ENCODE measurements at places on chromosomes 11 and 22.

DNA sequence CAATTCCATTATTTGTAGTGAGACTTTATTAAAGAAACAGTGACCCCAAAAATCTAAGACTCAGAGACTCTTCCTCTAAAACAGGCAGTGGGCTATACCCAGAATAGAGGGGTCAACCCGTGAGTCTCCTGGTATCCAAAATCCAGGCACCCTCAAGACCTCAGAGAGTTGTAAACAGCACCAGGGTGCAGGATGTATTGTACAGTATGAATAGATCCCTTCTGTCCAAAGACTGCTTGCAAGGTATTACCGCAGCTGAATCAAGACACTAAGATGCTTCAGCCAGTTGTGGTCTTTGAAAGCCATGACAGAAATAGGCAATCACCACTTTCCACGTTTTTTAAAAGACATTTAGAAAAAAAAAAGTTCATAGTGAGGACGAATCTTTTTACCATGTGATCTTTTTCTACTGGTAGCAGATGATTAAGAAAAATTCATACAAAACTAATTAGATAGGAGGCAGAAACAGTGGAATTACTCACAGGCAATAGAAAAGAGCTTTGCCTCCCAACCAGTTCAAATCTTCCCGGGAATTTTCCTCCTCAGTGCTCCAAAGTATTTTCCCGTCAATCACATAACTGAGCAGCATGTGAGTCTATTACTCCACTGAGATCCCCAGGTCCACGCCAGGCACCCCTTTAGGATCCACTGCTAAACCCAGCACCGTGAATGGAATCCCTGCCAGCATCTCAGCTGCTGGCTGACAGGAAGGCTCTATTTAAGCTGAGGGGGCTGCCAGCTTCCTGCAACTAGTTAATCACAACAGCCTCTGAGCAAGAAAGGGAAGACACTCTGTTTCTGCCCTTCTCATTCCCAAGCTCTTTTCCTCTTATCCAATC is 113.1 kb downstream of the ETS1 start:
- DNase-seq: peak; percentile 59

DNA sequence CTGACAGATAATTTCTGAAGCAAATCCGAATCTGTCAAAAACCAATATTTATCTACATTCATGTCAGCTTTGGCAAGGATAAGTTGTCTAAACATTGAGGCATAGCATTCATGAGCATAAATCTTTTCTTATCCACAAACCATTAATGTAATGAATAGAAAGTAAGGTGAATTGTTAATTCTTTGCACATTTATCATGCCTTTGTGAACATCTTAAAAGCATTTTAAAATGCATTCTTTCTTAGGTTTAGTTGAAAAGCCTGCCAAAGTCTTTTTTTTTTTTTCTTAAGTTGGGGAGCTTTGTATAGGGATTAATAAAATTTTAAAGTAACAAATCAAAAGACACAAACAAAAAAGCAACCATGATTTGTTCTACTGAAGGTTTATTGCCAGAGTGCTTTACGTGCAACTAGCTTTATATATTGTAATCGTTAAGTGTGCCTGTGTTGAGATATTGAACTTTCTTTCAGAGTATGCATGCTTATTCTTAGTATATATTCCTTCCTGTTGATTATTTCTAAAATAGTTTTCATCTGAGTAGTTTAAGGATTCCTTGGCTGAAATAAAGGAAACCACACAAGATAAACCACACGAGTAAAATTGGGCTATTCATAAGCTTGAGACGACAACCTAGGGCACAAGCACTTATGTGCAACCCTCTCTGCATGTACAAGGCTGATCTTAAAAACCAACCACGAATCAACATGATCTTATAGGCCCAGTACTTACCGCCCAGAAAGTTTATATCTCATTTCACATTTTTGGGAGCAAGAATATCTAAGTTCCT is 1110.9 kb upstream of the CNTN5 start:
- no peak for DNase-seq

- no peak for DNase-seq
These were observed 3.5 kb downstream of the MYO7A start for GRCh38 chr11:77131560-77131959.

DNA sequence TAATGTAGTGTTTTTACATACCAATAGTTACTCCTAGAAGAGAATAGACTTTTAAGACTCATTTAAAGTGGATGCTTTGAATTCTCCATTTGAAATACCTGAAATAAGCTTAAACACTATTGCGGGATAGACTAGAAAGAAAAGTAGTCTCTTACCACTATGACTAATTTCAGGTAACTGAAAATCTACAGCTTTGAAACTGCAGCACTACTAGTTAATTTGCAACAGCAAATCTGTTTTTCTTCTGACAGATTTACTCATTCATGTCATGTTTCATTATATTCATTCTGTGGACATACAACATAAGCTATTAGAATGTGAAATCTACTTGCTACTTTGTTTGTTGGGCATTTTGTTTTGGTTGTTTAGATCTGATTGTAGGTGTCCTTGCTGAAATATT is 153.6 kb downstream of the MAML2 start:
- no peak for DNase-seq

GRCh38 chr11:94558468-94558867 is 8.7 kb upstream of the PIWIL4 start:
- no peak for DNase-seq

DNA sequence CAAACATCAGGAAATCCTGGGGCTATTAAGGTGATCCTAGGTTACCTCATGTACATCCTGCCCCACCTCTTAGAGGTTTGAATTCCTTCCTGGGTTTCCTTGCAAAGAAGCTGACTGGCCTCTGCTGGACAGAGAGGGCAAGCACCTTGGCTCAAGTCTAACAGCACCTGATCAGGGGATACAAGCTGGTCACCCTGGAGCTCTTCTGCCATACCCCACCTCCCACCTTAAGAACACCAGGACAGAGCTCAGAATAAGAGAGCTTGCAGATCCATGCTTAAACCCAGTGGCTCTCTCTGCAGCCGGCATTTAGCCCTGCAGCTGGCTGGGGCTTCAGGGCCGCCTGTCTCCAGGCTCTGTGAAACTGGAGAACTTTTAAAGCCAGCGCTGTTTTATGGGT is 386.6 kb upstream of the NARS2 start:
- no peak for DNase-seq

GRCh38 chr11:111663820-111664219 is 61.6 kb downstream of the SIK2 start:
- no peak for DNase-seq

- no peak for DNase-seq
These were observed 14.2 kb upstream of the SOX10 start for GRCh38 chr22:37998543-37998942.

DNA sequence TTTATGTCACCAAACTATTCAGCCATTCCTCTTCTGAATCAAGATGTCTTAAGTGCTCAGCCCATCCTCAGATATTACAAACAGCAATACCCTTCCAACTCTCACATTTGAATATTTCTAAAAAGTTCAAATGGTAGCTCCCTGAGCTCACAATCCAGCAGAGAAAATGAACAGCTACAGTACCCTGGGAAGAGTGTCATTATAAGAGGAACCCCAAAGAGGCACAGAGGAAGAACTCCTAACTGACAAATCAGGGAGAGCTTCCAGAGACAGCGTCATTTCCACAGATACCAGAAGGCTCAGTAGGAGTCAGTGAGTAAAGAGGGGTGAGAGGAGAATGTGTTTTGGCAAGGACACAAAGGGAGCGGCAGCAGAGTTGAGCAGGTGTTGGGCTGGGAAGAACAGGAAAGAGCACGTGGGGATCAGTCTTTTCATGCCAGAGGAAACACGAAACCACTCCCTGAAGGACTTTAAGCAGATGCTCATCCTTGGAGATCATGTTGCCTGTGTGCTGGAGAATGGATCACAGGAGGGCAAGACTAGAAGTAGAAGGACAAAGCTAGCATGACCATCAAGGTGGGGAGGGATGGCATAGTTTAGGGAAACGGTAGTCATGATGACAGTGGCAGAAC is 4.3 kb downstream of the CLTCL1 start:
- DNase-seq: no peak

GRCh38 chr11:119188887-119189286 is 3.6 kb downstream of the NHERF4 start:
- no peak for DNase-seq

DNA sequence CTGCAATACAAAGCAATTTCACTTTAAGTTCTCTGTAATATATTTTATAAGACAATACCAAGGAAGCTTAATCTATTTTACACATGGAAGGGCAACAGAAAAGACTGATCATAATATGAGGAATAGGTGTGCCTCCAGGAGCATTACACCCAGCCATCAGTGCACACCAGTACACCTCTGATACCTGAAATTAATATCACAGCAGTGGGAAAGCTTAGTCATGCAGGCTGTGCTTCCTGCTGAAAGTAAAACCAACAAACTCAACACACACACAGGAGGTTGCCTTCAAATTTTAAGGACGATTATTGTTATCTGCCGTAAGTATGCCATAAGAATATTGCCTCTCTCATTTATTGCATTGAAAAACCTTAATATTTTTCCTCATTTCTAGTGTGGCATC is 1119.1 kb upstream of the TENM4 start:
- DNase-seq: no peak

DNA sequence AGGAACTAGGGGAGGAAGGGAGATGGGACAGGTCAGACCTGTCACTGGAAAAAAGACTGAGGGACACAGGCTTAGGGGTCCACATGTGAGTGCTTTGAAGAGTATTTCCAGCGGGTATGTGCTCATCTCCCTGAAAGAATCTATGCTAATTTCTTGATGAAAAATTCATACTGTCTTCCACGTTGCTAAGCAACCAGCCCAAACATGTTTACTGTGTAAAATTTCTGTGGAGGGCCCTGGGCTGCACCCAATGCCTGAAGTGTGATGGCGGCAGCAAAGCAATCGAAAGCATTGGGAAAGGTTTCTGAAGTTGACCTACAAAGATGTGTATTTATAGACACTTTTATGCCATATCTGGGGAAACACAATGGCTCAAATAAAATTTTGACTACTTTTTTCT is 7.4 kb downstream of the SYT13 start:
- DNase-seq: no peak

GRCh38 chr22:21951931-21952465 is 650 bp downstream of the PPM1F start:
- peak; percentile 58 for DNase-seq

- DNase-seq: no peak
These were observed 22.3 kb downstream of the VPS37C start for GRCh38 chr11:61138935-61139334.

DNA sequence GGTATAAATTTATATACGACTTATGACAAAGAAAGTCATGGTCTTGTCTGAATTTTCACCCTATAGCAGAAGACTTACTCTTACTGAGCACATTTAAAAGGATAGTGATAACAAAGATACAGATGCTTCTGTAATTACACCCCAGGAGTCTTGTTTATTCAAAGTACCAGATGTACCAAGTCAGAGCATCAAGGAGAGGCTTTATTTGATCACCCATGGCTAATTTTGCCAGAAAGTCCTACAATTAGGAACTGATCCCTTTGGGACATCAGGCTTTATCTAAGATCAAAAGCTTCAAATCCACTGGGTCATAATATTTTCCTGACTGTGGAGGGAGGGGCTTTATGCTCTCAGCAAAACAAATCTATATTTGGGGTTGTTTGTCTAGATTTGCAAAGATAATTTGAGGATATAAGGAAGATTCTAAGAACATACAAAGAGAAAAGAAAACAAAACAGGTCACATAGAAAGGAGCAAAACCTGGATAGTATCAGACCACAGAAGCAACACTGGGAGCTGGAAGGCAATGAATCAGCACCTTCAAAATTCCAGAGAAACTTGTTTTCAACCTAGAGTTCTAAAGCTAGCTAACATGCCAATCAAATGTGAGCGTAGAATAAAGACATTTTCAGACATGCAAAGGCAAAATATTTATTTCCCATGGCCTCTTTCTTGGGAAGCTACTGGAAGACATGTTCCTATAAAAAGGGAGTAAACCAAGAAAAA is 124.8 kb upstream of the CSNK2A3 start:
- DNase-seq: no peak

- no peak for DNase-seq
These were observed 109.9 kb downstream of the CSNK2A3 start for GRCh38 chr11:11243209-11243589.

GRCh38 chr11:120523196-120523595 is 11.6 kb downstream of the GRIK4 start:
- no peak for DNase-seq

DNA sequence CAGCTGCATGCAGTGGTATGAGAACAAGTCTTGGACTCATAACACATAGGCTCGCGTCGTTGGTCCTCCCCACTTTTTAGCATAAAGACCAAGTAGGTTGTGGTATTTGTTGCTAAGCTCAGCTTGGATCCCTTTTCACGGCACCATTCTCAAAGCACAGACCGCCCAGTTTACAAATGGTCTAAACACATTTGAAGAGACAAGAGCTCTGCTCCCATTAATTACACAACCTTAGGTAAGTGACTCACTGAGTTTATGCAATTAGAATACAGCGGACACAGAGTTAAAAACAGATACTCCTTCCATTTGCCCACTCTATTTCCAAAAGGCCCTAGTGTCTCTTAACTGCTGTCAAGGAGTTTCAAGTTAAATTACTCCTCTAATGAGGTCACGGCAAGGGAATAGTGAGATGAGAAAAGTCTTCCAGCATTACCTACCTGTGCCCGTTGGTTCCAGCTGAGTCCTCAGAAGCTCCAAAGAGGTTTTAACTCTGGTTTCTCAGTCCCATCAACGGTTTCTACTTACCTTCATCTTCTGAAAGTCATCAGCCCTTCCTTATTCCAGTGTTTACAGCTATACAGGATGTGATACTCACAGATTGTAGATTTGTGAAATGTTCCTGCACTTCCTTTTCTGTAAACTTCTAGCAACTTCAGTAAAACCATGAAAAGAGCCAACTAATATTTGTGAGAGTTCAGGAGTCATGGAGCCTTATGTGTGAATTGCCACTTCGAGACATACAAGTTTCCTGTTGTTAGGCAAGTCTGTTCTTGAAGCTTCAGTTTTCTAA is at the start of gene MS4A6A:
MS4A6A (minus strand) TSS at position 543 of the 790 bp plus-strand sequence. CDS start 1,356 bp downstream, outside the sequence.
- DNase-seq: no peak
